ENCODE measurements at places on chromosomes 3 and 15. TPM values are rescaled to one million over a fixed set of nuclear protein-coding genes. Genes with fewer than 3 reads are reported as not detected.

Gene TUSC7
- total RNA-seq, result not detected

Gene CLDN18
- total RNA-seq, result not detected

Gene ZMYND10
- total RNA-seq, result 0.60 TPM

Gene AP4E1
- total RNA-seq, result 7.8 TPM

Gene ADGRG7
- total RNA-seq, result not detected

Gene SEC61A1
- 128 TPM for total RNA-seq

Gene ARGFX
- total RNA-seq, result not detected

Gene SOX14
- total RNA-seq, result not detected

Gene DOCK3
- total RNA-seq, result not detected

Gene KLHL40
- total RNA-seq, result not detected

Gene SENP8
- 4.2 TPM for total RNA-seq

Gene SLC28A1
- total RNA-seq, result 0.31 TPM

Gene DUOXA2
- total RNA-seq, result not detected

Gene KLHL24
- 9.7 TPM for total RNA-seq

Gene SLC6A20
- not detected for total RNA-seq

Gene GPR176
- 0.15 TPM for total RNA-seq

Gene PSTPIP1
- total RNA-seq, result 9.2 TPM

Gene ITGA11
- total RNA-seq, result not detected

Gene GOLGA6L4
- 1.7 TPM for total RNA-seq

Gene TGM4
- total RNA-seq, result 0.18 TPM

Gene KLHL6
- not detected for total RNA-seq

Gene PP2D1
- total RNA-seq, result not detected

Gene CRYGS
- 2.1 TPM for total RNA-seq

Gene BNC1
- not detected for total RNA-seq

Gene SPATA12
- total RNA-seq, result not detected

Gene GPR15
- not detected for total RNA-seq

Gene EXD1
- total RNA-seq, result not detected

Gene ST8SIA2
- not detected for total RNA-seq

Gene SLC25A20
- total RNA-seq, result 26.6 TPM

Gene DISP2
- 0.15 TPM for total RNA-seq

Gene NANOGP8
- total RNA-seq, result 0.25 TPM

Gene WDR73
- total RNA-seq, result 32.5 TPM

Gene AGBL1
- not detected for total RNA-seq

Gene SNTN
- not detected for total RNA-seq

Gene TP63
- not detected for total RNA-seq

Gene C2CD4A
- total RNA-seq, result 0.20 TPM

Gene TRIM42
- not detected for total RNA-seq

Gene CFAP92
- total RNA-seq, result 0.45 TPM

Gene ARPP21
- not detected for total RNA-seq

Gene THRB
- total RNA-seq, result 22.7 TPM

Gene CHRNA7
- 1.3 TPM for total RNA-seq

Gene C3orf49
- not detected for total RNA-seq

Gene EAF2
- total RNA-seq, result 14.6 TPM

Gene PLSCR5
- not detected for total RNA-seq

Gene SOX2
- total RNA-seq, result not detected

Gene CELF6
- 0.10 TPM for total RNA-seq
